HT1080 (cell line): ENCODE measurements at places on chromosomes 4 and X. TPM values are rescaled to one million over a fixed set of nuclear protein-coding genes. Genes with fewer than 3 reads are reported as not detected.

Gene SMIM43
- total RNA-seq = not detected in 2 replicates

Gene ZBTB49
- total RNA-seq = 4.7 and 6.8 TPM in 2 replicates

Gene MAGEC1
- total RNA-seq = 0.07 TPM in 1 of 2 replicates, not detected in the other

Gene FAM47E
- total RNA-seq = not detected in 2 replicates

Gene RRH
- 0.17 TPM in 1 of 2 replicates, not detected in the other for total RNA-seq

Gene HSFX3
- total RNA-seq = not detected in 2 replicates

Gene HERC5
- total RNA-seq = 0.20 and 0.95 TPM in 2 replicates
